Naive B cell (primary cell): ENCODE measurements at places on chromosomes 7 and 10.

GRCh38 chr10:95716866-95717265, 23.1 kb upstream of the TCTN3 start:
- DNase-seq, result no peak

DNA sequence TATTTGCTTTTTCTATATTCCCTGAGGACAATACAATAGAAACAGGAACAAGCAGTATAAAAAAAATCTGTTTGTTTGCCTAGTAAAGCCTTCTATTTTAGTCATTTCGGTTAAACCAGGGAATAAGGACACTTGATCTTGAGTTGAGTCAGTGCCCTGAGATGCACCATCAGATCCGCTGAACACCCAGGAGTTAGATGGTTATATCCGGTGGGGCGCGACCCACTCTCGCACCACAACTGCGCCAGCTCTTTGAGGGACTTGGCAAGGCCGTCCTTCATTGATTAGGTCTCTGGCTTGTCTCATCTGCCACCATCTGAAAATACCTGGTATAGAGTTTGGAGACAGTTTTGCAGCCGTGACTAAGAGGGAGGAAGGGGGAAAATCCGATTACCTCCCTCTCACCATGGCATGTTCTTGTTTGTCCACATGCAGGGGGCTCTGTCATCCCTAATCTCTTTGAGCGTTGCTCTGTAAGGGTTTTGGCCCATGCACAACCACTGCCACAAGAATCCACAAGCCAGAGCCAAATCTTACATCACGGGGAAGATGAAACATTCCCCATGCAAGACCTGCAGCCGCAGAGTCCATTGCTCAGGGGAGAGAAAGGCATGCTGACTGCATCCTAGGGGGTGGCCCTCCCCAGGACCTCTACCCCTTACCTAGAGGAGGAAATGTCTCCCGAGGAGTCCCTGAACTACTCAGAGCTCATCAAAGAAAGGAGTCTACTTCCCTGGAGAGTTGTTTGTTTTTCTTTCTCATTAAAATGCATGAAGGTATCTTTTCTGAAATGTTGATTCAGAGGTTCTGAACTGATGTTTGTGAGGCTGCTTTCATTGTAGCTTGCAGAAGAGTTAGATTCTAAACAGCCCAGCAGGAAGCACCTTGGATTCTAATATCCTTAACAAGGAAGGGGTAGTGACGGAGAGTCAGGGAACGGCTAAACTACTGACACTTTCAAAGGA, 101.6 kb upstream of the FAM171A1 start:
- no peak for DNase-seq

DNA sequence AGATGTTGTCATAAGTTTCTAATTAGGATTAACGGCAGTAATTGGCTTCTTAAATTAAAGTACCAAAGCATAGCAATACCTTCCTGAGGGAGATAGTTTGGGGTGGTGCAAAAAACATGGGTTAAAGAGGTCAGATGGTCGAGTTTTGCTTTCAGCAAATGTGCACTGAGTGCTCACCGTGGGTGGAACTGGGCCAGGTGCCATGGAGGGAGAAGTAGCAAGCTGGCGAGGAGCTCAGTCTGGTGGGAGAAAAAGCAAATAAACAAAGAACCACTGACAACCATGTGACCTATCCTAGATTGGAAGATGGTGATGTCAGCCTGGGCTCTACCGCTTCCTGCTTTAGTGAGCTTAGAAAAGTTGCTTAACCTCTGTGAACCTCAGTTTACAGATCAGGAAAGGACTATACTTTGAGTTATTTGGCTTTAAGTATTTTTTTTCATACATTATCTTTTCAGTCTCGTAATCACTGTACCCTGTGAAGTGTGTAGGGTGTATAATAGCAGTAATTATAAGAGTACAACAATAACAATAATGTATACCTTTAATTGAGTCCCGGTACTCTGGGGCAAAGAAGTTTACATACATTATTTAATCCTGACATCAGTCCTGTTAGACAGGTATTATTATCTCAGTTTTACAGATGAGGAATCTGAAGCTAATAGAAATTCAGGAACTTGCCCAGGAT, 69.0 kb upstream of the PDCD4 start:
- peak; percentile 25 for DNase-seq

DNA sequence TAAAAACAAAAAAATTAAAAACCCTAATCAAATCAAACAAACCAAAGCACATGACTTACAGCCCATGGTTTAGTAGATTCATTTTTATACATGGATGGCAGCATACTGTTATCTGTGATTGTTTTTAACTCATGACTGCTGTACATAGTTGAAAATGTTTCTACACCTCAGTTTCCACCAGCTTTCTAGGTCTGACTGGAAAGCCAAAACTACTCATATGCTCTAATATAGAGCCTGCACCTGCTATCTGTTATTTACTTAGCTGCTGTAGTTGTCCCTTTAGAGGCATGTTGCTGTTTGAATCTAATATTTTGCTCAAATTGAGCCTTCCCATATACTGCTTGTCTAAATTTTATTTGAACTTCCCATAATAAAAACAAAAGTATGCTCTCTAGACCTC, 289.9 kb upstream of the LRRN3 start:
- DNase-seq, result no peak

DNA sequence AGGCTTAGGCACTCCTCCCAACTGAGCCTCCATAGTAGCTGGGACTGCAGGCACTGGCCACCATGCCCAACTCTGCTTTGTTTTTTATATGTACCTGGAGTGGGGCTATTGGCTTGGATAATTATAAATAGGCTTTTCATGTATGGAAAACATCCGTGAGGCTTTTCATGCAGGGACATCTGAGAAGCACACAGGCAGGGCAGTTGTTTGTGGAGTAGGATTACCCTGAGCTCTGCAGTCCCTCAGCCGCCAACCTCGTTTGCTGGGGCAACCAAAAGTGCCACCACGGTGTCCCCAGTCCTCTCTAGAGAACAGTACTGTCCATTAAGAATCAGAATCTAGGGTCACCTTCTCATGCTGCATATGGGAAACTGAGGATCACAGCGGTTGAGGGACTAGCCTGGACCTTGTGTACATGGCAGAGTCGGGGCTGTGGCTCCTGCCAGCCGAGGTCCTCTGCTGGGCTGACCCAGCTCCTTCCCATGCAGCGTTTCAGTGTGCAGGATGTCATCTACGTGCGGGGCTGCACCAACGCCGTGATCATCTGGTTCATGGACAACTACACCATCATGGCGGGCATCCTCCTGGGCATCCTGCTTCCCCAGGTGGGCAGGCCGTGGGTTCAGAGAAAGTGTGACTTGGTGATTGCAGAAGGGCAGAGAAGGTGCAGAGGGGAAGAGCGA, 54.5 kb downstream of the TSPAN15 start:
- no peak for DNase-seq

DNA sequence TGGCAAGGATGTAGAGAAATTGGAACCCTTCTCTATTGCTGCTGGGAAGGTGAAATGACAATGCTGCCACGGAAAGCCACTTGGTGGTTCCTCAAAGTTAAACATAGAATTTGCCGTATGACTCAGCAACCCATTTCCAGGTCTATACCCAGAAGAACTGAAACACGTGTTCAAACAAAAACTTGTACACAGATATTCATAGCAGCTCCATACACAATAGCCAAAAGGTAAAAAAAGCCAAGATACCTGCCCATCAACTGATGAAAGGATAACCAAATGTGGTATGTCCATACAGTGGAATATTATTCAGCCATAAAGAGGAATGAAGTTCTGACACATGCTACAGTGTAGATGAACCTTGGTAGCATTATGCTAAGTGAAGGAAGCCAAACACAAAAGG, 39.1 kb downstream of the LHPP start:
- no peak for DNase-seq

DNA sequence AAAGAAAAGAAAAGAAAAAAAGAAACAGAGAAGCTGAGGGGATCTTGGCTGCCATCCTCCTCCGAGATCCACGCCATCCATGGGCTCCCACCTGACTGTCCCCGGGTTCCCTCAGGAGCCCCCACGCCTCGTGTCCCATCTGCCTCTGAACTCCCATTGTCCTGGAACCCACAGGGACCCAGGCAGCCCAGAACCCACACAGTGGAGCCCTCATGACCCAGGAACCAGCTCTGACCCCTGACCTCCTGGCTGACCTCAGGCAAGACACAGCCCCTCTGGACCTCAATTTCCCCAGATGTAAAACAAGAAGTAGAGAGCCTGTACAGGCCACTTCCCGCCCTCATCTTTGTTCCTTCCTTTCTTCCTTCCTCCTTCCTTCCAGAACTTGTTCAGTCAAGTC, 40.4 kb downstream of the RASGEF1A start:
- DNase-seq, result no peak

DNA sequence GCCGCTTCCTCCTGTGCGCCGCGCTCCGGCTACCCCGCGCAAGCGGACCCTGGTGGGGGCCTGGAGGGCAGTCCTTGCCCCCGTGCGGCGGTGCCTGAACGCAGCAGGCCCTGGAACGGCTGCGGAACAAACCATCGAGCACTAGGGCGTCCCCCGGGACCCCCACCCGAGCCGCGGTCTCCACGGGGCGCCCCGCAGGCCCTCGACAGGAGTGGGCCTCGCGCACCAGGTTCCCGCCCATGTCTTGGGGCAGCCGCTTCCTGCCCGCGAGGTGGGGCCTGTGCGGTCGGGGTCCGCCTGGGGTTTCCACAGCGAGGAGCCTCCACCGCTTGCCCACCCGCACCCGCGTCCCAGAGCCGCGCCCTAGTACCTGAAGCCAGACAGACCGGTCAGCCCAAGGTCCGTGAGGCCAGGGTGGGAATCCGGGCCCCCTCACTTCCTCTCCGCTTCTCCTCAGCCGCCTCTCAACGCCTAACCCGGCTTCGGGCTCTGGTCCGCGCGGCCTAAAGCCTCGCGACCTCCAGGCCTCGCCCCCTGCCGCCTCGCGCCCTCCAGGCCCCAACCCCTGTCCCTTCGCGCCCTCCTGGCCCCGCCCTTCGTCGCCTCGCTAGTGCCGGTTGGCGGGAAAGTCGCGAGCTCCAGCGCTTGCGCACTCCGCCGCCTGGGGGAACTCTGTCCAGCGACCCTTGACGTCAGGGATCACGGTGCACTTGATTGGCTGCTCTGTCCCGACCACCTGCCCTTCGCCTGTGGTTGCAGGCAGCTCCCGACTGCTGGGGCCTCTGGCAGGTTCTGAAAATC, 7.0 kb upstream of the GBX1 start:
- DNase-seq, result peak; percentile 22

DNA sequence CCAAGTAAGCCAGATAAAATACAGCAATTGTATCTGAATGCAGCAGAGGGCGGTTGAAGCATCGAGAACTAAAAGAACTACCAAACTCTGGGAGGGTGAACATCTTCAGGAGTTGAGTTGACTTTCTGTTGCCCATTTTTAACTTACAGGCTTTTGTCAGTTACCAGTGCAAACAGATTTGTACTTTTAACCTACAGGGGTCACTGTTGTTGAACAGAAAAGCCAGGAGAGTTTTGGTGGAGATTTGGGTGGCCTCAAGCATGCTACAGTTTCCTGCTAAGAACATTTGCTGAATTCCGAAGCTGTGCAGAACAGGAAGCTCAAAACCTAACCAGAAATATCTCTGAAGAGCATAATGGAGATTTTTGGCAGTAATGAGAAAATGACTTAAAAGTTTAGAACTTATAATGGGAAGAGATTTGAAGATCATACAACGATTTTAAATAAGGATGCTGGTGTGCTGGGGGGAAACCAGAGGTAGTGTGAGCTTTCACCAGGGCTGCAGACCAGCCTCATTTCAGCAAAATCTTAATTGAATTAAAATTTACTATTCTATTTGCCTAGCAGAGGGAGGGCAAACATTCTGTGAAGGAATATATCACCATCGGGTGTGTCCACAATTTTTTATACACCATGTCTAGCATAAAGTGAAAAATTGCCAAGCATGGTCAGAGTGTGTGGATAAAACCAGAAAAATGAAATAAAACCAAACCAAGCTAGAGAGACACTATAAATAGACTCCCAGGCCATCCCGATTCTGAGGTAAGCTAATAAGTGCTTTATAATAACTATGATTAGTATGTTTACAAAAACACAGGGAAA, 208.6 kb upstream of the CCDC6 start:
- DNase-seq, result peak; percentile 35

- DNase-seq, result no peak
These were observed 36.4 kb upstream of the CARD11 start for GRCh38 chr7:3080106-3080505.

GRCh38 chr10:124259139-124259825, 159.4 kb downstream of the OAT start:
- DNase-seq, result no peak

- no peak for DNase-seq
These were observed 52.0 kb upstream of the NKX6-2 start for GRCh38 chr10:132837905-132838304.

GRCh38 chr10:59995862-59996261, 89.5 kb upstream of the CCDC6 start:
- no peak for DNase-seq

DNA sequence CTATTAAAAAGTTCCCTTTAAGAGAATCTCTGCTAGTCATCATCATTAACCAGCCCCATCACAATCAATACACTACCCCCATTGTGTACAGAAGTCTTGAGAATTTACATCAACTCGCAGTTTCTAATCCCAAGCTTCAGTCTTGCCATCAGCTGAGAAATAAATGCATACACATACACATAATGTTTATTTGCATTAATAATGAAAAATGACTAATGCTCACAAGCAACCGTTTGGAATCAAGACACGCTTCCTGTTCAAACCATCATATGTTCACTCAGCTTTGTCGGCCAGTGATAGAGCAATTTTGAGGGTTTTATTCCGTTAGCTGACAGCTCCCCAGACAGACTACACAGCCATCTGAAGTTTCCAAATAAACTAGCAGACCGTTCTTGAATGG, 287.1 kb downstream of the SFMBT2 start:
- DNase-seq, result no peak

GRCh38 chr10:114856544-114857287, 35.1 kb downstream of the FHIP2A start:
- DNase-seq, result no peak

- no peak for DNase-seq
These were observed 59.4 kb downstream of the EBLN1 start for GRCh38 chr10:22158426-22158825.

DNA sequence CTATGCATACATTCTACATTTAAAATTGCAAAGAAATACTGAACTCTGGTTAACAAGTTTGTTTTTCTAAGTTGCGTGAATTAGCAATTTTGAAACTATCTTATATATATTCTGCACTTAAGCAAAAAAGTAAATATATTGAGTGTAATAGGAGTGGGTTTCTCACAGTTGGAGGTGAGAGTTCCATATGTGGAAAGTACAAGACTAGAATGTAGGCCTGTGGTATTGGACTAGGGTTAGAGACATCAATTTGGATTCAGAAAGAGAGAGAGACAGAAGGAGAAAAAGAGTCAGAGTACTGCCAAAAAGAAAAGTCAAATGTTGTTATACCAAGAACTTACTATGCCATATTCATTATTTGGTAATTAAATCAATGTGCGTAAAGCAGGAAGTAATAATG, 47.3 kb upstream of the ITGB8 start:
- DNase-seq, result no peak

GRCh38 chr10:123573236-123574108, 92.7 kb upstream of the GPR26 start:
- DNase-seq, result no peak

GRCh38 chr7:33072471-33072870, 9.9 kb upstream of the NT5C3A start:
- DNase-seq, result no peak

DNA sequence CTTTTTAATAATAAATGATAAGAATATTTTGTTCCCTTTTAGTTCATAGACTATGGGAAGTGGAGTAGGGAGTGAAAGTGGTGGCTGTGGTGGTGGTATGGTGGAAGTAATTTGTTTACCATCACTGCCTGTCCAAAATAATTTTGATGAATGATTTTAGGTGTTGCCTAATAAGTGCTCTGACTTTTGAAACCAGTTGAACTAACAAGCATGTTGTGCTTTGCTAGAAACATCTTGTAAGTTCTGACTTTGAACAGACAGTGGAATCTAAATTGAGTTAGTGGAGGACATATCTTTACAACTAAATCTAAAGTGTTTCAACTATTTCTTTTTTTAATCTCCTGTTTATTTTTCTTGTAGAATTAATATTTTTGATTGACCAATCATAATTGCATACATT, 49.7 kb downstream of the ZEB1 start:
- no peak for DNase-seq
